Activated T-helper 2 cell treated with anti-CD3 and anti-CD28 coated beads, Interferon-gamma antibody, Interleukin-2, Interleukin-4, amounts not matched to agents 10 μg/mL and 5 μg/mL and 100 μg/mL, durations not matched to agents 14 hours and 24 hours and 36 hours (primary cell): ENCODE measurements at places on chromosomes 2 and 18. TPM values are rescaled to one million over a fixed set of nuclear protein-coding genes. Genes with fewer than 3 reads are reported as not detected.

Gene CLEC4F
- 0.11 TPM in 1 of 2 replicates, not detected in the other for total RNA-seq

Gene RTP5
- total RNA-seq, result 0.09 and 0.30 TPM in 2 replicates

Gene ANKRD62
- total RNA-seq, result not detected in 2 replicates

Gene SLC5A7
- not detected in 2 replicates for total RNA-seq

Gene AGXT
- total RNA-seq, result not detected in 2 replicates

Gene LIPG
- total RNA-seq, result 0.53 and 0.59 TPM in 2 replicates

Gene NYAP2
- not detected in 2 replicates for total RNA-seq

Gene C2orf42
- total RNA-seq, result 22.1 and 24.7 TPM in 2 replicates

Gene RAB17
- 0.23 TPM in 1 of 2 replicates, not detected in the other for total RNA-seq

Gene MERTK
- total RNA-seq, result 1.0 and 1.4 TPM in 2 replicates

Gene DNER
- total RNA-seq, result not detected in 2 replicates

Gene REG3G
- total RNA-seq, result not detected in 2 replicates

Gene DSG1
- not detected in 2 replicates for total RNA-seq

Gene PLGLB2
- total RNA-seq, result 2.0 and 2.5 TPM in 2 replicates

Gene SCN9A
- 0.16 TPM in 1 of 2 replicates, not detected in the other for total RNA-seq

Gene ASAP2
- total RNA-seq, result 0.74 and 0.96 TPM in 2 replicates

Gene HTRA2
- total RNA-seq, result 61.5 and 64.1 TPM in 2 replicates
